ENCODE measurements at places on chromosomes 5 and 9.

- DNase-seq = no peak
These were observed 138.8 kb downstream of the PCSK1 start for GRCh38 chr5:96293966-96294883.

DNA sequence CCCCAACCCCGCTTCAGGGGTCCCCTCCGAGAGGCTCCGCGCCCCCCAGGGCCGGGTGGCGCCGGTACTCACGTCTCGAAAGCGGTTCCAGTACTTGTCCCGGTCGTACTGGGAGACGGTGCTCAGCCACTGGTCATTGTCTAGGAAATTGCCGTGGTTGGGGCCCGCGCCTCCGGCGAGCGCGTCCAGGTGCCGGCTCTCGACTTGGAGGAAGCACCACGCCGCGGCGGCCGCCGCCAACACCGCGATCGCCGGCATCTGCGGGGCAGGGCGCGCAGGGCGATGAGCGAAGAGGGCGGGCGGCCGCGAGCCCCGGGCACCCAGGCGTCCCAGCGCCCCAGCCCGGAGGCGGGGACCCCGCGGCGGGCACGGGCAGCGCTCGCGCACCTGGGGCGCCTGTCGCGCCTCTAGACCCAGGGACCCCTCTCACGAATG is 808 bp downstream of the SPOCK1 start:
- no peak for DNase-seq

GRCh38 chr9:68940573-68940972 is 73.3 kb downstream of the PRKACG start:
- no peak for DNase-seq

- no peak for DNase-seq
These were observed 462.3 kb downstream of the GABRG2 start for GRCh38 chr5:162529886-162530285.

DNA sequence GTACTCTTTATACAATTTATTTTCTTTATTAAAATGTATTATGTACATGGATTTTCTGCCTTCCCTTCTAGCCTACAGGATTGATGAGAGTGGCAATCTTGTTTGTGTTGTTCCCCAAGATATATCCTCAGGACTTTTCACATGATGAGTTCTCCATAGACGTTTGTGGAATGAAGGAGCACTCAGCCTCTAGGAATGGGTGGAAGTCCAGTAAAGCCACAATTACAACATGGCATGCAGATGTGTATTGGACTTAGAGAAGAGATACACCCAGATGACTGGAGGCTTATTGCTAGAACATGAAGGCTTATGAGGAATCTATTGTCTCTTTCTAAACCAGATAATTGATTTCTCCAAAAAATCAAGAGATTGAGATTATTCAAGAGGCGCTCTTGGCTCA is 8.2 kb upstream of the DOCK2 start:
- DNase-seq = no peak

GRCh38 chr5:145996135-145996534 is 59.8 kb downstream of the SH3RF2 start:
- DNase-seq = no peak
